Ecto neural progenitor cell (in vitro differentiated cells): ENCODE measurements at places on chromosomes 13 and 19.

- DNase-seq = no peak
These were observed 647.1 kb downstream of the DACH1 start for GRCh38 chr13:71219698-71220415.

DNA sequence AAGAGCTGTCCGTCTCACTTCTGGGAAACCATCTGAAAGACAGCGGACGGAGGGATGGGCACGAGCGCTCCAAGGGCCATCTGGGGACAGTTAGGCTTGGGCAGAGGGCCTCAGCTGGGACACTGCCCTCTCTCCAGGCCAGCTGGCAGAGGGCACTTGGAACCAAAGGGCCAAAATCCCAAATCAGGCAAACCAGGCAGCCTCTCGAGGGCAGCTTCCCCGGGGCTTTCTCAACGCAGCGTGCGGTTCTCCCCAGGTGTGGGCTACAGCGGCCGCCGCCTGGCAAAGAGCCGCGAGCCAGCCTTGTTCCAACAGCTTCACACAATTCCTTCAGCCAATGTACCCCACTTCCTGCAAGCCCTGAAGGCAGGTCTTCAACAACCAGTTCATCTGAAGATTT is 5.0 kb downstream of the MLLT1 start:
- DNase-seq = no peak

DNA sequence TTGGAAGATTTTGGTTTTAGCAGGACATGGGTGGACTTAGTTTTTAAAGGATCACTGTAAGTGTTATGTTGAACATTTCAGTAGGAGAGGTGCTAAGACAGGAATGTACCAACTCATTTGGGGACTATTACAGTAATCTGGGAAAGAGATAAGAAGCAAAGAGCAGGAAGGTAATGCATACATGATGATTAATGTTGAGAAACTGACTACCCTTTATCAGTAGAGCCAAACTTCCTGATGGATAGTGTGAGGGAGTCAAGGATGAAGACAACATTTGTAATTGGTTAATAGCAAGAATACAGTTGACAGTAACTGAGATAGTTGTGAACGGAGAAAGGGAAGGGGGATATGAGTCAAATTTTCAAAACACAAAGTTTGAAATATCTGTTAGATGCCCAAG is 421.9 kb upstream of the PRR20A start:
- DNase-seq = no peak

GRCh38 chr13:109869312-109870237 is 83.2 kb upstream of the IRS2 start:
- no peak for DNase-seq

- DNase-seq = no peak
These were observed 284.1 kb upstream of the SOX21 start for GRCh38 chr13:94996445-94996844.

- no peak for DNase-seq
These were observed 36.1 kb upstream of the EIF3G start for GRCh38 chr19:10155839-10156238.

- DNase-seq = no peak
These were observed 261.7 kb downstream of the FGF9 start for GRCh38 chr13:21932578-21932977.

DNA sequence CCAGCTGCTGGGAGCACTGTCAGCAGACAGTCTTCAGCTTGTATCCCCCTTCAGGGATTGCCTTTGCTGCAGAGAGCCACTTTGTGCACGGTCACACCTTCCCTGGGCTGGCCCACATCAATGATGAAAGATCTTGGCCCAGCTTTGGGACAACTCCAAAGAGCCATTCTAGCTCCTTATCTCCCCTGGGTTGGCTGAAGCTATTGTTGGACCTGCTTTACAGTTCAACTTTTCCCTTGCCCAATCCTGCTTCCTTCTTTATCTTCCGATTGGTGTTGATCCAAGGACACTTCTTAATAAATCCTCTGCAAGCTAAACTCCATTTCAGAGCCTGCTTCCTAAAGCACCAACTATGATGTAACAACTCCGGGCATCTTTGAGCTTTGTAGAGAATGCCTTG is 466.4 kb downstream of the KLF12 start:
- DNase-seq = no peak
